ENCODE measurements at places on chromosomes 5 and 9. TPM values are rescaled to one million over a fixed set of nuclear protein-coding genes. Genes with fewer than 3 reads are reported as not detected.

Gene TMEM171
- total RNA-seq = 6.9 TPM

Gene PPP3R2
- total RNA-seq = 0.23 TPM

Gene PPP1R2B
- total RNA-seq = not detected

Gene GABRA6
- total RNA-seq = not detected

Gene ARL14EPL
- not detected for total RNA-seq

Gene GEMIN5
- 22.8 TPM for total RNA-seq

Gene C9orf152
- total RNA-seq = 0.18 TPM

Gene SLC28A3
- total RNA-seq = 0.64 TPM

Gene LECT2
- not detected for total RNA-seq

Gene IRX2
- 19.0 TPM for total RNA-seq

Gene SLC31A2
- 5.1 TPM for total RNA-seq

Gene IL3
- not detected for total RNA-seq

Gene IRX1
- 50.3 TPM for total RNA-seq

Gene AGXT2
- 25.9 TPM for total RNA-seq

Gene FBP2
- total RNA-seq = 26.9 TPM

Gene CDHR2
- total RNA-seq = 10.1 TPM

Gene CCNO
- 5.3 TPM for total RNA-seq

Gene IFNB1
- not detected for total RNA-seq

Gene NME5
- total RNA-seq = 6.9 TPM

Gene PDE4D
- total RNA-seq = 131 TPM

Gene OCLN
- total RNA-seq = 50.4 TPM

Gene LHFPL2
- total RNA-seq = 62.5 TPM

Gene RAB24
- 26.7 TPM for total RNA-seq

Gene NCS1
- 14.6 TPM for total RNA-seq

Gene FBP1
- total RNA-seq = 17.7 TPM

Gene SMIM33
- not detected for total RNA-seq

Gene GDNF
- 7.5 TPM for total RNA-seq

Gene ADRA1B
- 1.5 TPM for total RNA-seq

Gene GTF3C5
- 46.4 TPM for total RNA-seq

Gene F2RL2
- 1.1 TPM for total RNA-seq

Gene GNAQ
- total RNA-seq = 39.0 TPM

Gene RNF183
- 3.1 TPM for total RNA-seq

Gene ZNF484
- 18.8 TPM for total RNA-seq

Gene SLC6A7
- 0.06 TPM for total RNA-seq

Gene LCN15
- total RNA-seq = not detected

Gene NXNL2
- total RNA-seq = 3.4 TPM

Gene SLC36A3
- total RNA-seq = not detected

Gene CDX1
- 0.18 TPM for total RNA-seq

Gene PCDHA9
- 0.58 TPM for total RNA-seq

Gene ESM1
- 17.0 TPM for total RNA-seq

Gene PDGFRB
- 182 TPM for total RNA-seq

Gene KCNN2
- total RNA-seq = 13.1 TPM

Gene TMEFF1
- 9.9 TPM for total RNA-seq

Gene WHRN
- 7.8 TPM for total RNA-seq

Gene SPATA31C1
- total RNA-seq = 0.18 TPM

Gene EDIL3
- total RNA-seq = 28.2 TPM

Gene PCDHA8
- 0.41 TPM for total RNA-seq

Gene NTMT1
- 26.6 TPM for total RNA-seq

Gene ADGRV1
- total RNA-seq = 14.5 TPM
